SK-MEL-5 (cell line): ENCODE measurements at places on chromosomes 3 and 15.
A peak's percentile ranks its signal among the peaks of the same experiment; 100 is the strongest.

DNA sequence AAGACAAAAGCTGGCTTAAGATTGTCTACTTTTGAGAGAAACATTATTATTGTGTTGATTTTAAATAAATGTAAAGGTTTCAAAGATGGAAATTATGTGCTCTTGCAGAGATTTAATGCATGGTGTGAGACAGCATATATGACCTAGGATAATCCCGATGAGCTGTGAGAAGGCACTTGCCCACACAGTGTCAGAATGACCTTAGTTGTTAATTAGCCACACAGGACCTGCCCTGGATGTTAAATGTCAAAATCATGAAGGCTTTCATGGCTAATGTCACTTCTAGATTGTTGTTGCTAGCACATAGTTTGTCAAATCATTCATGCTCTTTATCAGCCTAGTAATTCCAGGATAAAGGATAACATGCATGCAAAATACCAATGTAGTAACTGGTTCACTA, 135.3 kb upstream of the GAP43 start:
- DNase-seq: no peak

GRCh38 chr3:186121278-186121677, 12.4 kb upstream of the ETV5 start:
- DNase-seq: no peak

DNA sequence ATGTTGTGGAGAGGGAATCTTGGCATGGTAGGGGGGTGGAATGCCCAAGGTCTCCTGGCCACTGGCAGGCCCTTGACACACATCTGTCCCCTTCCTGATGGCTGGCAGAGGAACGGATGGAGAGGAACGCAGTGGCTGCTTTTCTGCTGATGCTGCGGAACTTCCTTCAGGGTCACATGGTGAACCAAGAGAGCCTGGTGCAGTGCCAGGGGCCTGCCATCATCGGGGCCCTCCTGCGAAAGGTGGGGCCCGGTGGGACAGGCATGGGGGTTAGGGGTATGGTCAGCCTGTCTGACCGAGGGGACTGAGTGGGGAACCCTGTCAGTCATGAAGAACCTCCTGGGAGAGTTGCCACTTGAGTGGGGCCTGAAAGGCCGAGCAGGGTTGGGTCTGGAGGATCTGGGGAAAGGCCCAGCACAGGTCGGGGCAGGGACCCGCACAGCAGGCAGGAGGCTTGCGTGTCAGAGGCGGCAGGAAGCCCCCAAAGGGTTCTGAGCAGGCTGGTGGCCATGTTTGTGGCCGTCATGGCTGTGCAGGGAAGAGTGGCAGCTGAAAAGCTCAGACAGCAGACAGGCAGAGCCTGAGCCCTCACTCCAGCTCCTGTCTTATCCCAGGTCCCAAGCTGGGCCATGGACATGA, 18.1 kb downstream of the NBEAL2 start:
- DNase-seq: no peak

- DNase-seq: no peak
These were observed 246.1 kb upstream of the LYSMD4 start for GRCh38 chr15:99979371-99979770.

DNA sequence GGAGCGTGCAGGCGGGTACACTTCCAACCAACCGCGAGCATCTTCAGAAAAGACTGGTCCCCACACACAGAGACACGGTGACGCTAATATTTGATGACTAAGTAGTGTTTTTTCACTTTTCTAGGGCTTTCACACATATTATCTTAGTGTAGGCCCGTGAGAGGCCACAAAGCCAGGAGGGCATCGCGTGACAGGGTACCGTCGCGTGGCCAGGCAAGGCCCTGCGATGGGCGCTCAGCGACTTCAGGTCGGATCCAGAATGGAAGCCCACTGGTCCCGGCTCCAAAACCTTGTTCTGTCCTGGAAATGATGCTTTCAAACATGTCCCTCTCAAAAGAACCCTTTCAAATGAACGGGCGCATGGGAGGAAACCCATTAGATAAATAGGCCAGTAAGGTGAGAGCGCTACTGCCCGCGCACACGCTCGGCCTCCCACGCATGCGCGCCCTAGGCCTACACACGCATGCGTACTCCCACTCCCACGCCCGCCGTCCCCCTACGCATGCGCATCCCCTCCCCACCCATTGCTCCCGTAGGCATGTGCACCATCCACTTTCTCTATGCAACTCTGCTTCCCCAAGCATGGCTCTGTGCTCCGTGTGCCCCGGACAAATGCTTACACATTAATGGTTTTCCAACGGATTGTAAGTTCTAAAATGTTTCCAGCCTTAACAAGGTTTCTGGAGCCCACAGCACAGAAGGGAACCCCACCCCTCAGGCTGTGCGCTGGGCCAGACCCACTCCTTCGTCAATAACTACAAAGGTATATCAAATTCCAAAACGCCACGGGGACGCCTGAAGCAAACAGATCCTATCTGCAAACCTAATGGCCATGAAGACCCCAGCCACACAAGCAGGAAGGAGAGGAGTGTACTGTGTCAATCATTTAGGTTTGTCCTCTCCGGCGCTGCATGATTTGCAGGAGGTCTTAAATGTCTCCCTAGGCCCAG, 72.1 kb downstream of the OCA2 start:
- DNase-seq: no peak

DNA sequence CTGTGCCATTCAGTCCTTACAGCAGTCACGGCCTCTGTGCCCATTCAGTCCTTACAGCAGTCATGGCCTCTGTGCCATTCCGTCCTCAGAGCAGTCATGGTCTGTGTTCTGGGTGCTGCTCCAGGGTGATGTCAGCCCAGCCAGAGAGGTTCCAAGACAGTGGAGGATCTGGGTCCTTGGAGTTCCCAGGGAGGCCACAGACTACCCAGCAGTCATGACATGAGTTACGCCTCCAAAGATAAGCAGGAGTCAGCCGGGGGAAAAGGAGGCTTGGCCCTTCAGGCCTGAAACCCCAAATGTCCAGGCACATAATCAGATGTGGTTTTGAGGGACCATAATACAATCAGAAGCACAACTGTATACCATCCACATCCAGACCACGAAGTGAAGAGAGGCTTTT, 115.7 kb downstream of the ADAMTS17 start:
- DNase-seq: no peak

DNA sequence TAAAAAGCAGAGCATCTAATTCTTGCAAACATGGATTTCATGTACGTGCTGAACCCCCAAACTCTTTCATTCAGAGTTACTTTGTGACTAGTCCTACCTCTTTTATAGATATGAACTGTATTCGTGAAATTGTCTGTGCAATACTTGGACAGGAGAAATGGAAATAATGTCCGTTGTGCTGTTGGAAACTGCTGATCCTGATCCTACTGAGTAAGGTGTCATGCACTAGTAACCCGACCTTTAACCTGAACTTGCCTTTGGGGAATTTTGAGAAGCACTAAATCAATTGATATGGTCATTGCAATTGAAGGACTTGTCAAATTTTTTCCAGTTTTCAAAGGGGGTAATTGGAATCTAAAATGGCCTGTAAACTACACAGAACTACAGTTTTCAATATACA, 856.4 kb downstream of the ROBO1 start:
- no peak for DNase-seq

- no peak for DNase-seq
These were observed 11.5 kb downstream of the PPP4R2 start for GRCh38 chr3:73007992-73008712.

DNA sequence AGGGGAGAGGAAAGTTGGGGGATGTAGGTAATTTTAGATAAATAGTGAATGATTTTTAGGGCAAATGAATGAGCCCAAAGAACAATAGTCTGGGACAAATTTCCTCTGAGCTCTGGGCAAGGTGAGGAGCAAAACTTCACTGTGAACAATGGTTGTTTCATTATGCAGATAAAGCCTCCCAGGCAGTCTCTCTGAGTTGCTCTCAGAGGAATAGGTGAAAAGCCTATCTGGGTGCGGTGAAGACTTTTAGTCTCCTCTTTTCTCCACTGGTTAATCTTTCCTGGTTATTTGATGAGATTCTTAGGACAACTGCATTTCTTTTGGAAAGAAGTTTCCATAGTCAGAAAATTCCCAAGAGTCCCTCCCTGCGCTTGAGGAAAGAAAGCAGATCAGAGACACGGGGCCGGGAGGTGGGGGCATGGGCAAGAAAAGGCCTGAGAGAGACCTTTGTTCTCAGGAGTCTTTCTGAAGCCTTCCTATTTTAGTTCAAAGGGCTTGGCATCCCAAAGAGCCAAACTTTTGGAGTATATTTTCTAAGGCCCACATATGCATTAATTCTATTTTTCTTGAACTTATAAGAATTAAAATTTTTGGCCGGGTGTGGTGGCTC, 353.6 kb upstream of the SLCO3A1 start:
- peak; percentile 55 for DNase-seq

GRCh38 chr15:48304398-48304797, 26.8 kb upstream of the DUT start:
- no peak for DNase-seq

GRCh38 chr3:72437661-72438406, 410.4 kb downstream of the SHQ1 start:
- no peak for DNase-seq

DNA sequence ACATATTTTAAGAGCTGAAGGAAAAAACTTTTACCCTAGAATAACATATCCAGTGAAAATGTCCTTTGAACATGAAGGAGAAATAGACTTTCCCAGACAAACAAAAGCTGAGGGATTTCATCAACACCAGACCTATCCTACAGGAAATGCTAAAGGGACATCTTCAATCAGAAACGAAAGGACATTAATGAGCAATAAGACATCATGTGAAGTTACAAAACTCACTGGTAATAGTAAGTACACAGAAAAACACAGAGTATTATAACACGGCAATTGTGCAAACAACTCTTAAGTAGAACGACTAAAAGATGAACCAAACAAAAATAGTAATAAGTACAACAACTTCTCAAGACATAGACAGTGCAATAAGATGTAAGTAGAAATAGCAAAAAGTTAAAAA, 3.5 kb upstream of the ZSCAN2 start:
- no peak for DNase-seq

- peak; percentile 36 for DNase-seq
These were observed 6.8 kb downstream of the IP6K1 start for GRCh38 chr3:49779358-49780079.

DNA sequence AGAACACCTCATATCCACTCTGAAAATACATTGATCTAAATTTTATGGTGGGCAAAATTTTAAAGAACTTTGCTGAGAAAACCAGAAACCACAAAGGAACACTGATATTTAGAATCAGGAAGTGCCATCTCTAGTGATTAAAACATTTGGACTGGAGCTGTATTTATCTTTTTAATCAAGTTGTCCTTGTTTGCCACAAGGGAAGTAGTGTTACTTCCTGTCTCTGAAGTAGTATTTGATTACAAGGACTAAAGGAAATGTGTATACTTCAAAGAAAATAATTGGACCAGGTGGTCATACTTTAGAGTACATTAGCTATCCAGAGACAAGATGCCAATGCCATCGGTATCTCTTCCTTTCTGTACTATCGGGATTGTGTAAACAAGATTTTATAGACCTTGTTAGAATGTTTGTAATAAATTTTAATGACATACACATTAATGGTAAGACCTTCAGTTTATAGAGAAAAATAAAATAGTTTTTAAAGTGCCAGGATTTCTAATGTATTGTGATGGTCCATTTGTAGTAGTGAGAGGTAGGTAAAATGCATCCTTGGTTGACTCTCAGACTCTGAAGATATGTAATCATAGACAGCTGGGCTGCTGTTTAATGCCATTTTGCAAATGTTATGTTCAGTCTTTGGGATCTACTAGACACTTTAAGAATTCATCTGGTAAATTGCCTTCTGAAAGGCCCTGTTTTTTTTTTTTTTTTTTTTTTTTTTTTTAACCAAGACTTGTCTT, 131.9 kb downstream of the B3GALNT1 start:
- DNase-seq: no peak

DNA sequence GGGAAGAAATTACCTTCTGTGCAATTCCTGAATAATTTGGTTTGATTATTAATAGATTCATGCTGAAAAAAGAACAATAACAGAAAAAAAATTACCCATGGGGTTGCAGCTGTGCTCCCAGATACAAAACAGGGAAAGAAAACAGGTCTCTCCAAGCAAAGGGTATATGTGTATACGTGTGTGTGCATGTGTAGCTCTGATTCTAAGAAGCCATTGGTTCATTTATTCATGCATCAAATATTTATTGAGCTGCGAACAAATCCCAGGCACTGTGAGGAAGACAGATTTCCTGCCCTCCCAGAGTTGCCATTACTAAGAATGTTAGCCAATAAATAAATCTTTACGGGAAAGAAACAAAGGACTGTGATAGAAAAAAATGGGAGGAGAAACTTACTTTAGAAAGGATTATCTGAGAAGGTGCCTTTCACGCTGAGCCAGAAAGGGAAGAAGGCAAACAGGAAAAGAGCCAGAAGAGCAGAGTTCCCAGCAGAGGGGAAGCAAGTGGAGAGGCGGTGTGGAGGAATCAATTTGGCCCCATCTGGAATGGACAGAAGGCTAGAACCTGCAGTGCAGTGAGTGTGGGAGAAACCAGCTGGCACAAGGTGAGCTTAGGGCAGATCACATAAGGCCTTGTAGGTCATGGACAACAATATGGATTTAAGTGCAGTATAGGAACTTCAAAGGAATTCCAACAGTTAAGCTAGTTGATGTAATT, 20.7 kb downstream of the CHL1 start:
- no peak for DNase-seq

DNA sequence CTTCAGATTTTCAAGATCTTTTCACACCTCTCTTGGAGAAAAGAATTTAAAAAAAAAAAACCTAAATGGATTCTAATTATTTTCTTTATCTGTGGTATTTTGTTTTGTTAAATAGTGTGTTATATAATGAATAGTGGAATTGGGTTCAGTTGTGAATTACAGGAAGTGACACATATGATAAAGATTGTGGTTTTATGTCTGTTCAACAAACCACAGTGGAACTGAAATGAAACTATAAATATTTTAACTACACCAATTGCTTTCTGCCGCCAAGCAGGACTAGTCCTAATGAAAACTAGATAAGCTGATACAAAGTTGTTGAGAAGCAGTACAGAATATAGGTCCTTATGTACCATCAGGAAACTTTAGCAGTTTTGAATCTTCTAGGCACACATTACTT, 121.6 kb downstream of the UBE2E2 start:
- no peak for DNase-seq

DNA sequence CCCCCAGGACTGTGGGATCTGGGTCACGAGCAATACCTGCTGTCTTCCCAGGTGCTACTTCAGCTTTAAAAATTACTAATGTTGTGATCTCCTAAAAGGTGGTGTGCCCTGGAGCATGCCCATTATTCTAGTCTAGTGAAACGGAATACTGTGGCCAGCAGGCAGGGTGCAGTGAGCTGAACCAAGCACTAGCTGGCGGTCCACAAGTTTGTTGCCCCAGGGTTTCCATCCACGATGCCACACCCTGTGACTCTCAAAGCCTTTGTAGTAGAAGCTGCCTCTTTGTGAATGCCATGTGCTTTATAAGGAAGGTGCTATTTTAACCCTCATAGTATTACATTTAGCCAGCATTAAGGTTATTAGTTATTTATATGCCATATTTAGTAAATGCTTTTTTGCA, 49.1 kb downstream of the PXYLP1 start:
- peak; percentile 36 for DNase-seq

DNA sequence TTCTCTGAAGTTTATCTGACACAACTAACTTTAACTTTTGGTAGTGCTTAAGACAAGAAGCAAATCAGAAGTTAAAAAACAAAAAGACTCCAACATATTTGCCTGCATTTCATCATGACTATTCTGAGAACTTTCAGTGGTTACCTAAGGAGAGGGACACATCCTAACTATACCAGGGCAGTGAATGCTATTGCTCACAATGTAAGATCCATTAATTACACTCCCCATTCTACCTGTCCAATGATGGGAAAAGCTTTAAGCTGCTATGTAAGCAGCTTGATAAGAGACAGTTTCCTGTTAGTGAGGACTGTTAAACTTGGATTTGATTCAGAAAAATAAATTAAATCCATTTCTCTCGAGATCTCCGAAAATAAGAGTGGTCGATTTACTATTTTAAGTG, 37.5 kb downstream of the SERPINI1 start:
- DNase-seq: no peak

- no peak for DNase-seq
These were observed 8.0 kb downstream of the ALS2CL start for GRCh38 chr3:46685446-46685845.
